WTC11 (cell line): ENCODE measurements at places on chromosomes 7 and 10.

DNA sequence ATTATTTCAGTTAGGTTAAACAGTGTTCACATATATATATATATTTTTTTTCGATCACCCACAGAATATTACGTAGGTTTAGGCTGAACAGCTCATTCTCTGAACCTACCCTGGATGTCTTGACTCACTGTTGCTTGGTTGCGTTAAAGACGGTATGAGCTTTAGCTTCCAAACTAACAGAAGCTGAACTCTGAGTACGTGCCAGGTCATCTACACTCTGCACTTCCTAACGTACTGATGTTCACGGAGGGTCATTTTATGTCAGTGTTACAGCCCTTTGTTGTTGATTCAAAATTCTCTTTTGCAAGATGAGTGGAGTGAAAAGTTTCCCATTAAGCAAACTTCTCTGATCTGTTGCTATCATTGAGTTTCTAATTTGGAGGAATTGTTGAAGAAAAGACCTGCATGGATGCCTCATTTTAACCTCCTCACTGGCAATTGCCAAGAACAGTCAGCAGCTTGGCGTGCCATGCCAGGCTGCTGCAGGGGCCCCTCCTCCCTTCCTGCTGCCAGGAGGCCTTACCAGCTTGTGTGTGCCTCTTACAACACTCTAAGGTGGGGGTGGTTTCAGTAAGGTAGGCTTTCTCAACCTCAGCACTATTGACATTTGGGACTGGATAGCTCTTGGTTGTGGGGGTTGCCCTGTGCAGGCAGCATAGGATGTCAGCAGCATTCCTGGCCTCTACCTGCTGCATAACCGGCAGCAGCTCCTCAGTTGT lies 44.3 kb downstream of the INSYN2A start:
- DNase-seq, result no peak

GRCh38 chr7:25864943-25865751 lies 286.9 kb upstream of the NFE2L3 start:
- DNase-seq, result no peak

DNA sequence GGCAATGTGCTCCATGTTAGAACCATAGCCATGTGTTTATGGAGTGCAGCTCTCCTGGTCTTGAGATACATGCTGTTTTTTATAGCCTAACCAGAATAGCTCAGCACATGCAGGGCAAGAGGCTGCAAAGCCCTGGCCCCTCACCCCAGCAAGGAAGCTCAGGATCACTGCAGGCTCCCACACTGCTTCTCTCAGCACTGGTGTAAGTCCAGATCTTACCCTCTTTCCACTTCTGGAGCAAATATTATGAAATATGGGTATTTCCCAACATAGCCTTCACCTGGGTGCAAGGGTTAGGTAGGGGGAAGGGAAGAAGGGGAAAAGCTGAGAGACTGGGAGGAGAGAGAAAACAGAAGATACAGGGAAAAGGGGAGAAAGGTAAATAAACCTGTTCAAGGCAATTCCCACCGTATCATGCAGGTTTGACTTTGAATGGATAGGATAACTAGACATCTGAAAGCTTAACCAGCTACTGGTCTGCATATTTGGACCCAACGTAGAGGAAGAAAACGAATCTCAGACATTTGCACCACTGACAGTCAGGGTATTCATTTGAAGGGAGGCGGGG lies 19.7 kb downstream of the SKIDA1 start:
- no peak for DNase-seq

DNA sequence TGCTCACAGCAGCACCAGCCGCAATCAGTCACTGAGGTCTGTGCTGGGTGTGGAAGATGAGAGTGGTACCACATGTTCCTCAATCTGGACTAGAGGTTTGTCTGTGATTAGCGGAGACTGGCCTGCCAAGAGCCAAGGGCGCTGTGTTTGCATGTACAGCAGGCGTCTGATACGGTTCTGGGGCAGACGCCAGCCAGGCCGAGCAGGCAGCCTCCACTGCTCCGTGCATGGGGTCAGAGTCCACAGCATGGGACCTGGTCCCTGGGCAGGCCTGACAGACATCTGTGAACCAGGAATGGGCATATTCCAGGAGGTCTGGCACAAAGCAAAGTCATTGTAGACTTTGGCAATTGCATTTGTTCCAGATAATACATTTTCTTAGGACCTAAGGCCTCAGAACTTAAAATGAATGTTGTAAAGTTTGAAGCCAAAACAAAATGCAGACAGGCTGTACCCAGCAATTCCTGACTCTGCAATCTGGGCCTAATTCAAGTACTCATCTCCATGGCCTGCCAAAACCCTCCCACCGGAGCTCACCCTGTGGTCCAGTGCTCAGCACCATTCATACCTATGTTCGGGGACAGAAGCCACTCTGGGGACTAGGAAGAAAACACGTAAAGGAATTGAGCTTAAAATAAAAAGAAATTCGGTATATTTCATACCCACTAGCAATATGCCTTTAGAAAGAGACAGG lies 50.0 kb upstream of the FAM20C start:
- DNase-seq, result no peak

DNA sequence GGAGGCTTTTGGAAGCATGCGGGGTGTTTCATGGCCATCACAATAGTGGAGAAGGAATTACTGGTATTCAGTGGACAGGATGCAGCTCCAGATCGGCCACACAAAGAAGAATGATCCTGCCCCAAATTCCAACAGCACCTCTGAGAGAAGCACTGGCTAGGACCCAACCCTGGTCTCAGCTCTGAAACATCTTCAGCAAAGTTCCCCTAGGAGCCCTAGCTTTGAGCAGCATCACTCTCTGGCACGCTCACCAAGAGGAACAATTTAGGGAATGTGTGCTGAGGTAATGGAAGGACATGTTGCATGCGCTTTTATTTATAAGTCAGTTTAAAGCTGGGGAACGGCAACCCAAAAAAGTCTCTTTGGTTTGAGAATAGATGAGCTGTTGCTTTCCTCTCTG lies 5.5 kb upstream of the OPN1SW start:
- DNase-seq, result no peak

DNA sequence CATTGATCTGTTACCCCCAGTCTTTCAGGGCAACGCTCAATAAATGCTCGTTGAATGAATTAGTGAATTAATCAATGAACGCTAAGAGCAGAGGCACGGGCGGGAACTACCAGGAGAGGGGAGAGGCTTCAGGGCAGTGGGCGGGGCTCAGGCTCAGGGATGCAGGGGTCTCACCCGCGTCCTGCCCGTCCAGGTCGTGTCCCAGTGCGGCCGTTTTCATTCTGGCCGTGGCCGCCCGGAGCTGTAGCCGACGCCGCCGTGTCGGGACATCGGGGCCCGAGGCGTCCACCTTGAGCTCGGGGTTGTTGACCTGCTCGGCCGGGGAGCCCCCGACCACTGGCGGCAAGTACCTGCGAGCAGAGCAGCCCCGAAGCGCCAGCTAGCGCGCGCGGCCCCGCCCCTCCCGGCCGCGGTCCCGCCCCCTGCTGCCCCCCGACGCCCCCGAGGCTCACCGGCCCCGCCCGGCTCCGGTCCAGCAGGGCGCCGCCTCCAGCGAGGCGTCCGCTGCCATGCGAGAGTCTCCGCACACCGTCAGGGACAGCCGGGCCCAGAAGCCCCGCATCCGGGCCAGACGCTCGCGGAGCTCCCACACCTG lies 2.8 kb upstream of the GAL3ST4 start:
- DNase-seq, result peak; percentile 80

DNA sequence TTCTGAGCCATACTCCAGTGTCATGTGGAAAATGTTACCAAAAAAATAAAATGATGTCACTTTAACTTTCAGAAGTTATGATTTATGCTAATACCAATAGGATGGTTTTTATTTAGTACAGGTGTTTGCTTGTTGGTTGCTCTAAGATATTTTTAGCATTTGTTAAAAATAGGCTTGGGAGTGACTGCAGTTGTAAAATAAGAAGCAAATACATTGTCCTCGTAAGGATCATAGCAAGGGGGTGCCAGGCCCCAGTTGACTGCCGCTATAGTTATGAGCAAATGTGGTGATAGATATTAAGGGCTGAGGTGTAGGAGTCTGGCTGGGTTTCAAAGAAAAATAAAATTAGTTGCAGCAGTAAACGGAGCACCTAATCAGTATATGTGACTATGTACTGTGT lies 354.4 kb upstream of the BMPER start:
- no peak for DNase-seq

DNA sequence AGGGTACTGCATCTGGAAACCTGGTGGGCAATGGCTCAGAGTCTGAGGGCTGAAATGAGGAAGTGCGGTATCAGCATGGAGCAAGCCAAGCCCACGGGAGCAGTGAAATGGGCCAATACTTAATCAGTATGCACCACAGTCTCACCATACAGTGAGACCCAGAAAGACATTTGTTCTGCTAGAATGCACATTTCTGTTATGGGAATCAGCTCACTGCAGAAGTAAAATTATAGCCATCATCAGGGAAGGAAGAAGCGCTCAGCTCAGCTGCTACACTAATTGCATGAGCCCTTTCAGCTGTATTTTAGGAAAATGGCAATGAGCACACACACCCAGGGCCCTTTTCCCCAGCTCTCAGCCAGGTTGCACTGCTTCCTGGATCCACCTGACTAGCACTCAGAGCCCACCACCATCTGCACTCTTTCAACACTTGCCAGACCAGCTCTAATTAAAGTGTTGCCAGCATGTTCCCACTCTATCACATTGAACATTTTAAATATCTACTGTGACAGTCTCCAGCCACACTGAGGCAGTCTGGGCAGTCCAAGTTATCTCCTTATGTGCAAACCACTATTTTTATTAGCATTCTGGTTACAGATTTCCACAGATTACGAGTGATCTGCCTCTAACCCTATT lies 44.2 kb upstream of the PIK3AP1 start:
- DNase-seq, result no peak

GRCh38 chr10:70233109-70233938 lies at the start of gene PPA1:
Gene PPA1, minus strand, starts transcription at chr10:70233429. Its CDS starts 102 bp downstream, at chr10:70233327.
- DNase-seq, result peak; percentile 99

GRCh38 chr10:131786756-131787605 lies 113.8 kb upstream of the PPP2R2D start:
- peak; percentile 33 for DNase-seq

DNA sequence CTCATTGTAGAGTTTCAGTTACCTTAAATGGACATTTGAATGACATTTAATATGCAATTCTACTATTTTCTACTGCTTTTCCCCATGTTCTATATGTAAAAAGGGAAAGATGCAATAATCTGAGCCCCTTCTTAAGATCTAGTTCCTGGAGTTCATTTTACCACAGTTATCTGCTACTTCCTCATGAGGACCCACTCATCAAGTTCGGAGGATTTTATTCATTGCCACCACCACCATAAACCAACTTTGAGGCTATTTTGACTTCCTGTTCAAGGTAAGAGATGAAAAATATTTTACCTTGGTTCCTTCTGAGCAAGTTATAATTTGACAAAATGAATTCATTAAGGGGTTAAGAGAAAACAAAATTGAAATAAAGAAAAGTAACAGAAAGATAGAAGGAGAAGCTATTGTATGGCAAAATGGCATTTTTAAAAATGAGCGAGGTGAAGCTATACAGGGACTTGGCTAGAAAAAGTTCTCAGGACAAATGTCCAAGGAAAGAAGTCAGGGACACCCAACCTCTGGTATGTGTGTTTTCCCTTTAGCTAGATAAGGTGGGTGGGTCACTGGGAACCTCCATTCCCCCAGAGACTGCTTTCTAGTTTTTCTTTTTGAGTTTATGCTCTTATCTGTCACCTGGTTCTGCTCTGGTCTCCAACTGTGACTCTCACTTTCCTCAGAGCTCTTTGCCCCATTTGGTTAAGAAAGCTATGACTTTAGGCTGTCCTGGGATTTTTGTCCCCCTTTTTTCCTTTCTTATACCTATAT lies 14.9 kb upstream of the FAM3C start:
- no peak for DNase-seq

GRCh38 chr7:117448655-117449054 lies 21.4 kb upstream of the ASZ1 start:
- no peak for DNase-seq

- DNase-seq, result no peak
These were observed 115.4 kb upstream of the ETV1 start for GRCh38 chr7:14104861-14105260.

GRCh38 chr10:129927351-129928120 lies 36.5 kb downstream of the EBF3 start:
- no peak for DNase-seq

- DNase-seq, result no peak
These were observed 82.5 kb upstream of the GATA3 start for GRCh38 chr10:7971949-7972348.

DNA sequence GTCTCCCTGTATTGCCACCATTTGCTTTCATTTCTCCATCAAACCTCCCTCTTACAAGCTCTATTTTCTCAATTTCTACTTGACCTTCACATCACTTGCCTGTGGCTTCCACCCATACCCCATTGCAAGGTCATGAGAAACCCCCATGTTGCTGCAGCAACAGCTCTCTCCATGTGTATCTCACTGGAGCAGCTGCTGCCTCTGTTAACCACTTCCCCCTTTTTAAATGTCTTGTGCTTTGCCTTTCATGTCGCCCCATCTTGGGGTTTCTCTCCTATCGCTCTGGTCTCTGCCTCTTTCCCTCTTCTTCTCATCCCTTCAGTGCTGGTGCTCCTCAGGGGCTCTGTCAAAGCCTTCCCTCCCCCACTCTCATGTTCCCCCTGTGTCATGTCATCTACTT lies 148.8 kb downstream of the CHN2 start:
- DNase-seq, result no peak

- no peak for DNase-seq
These were observed 198.3 kb downstream of the RPS24 start for GRCh38 chr10:78231939-78232338.

- DNase-seq, result no peak
These were observed 24.4 kb upstream of the KBTBD2 start for GRCh38 chr7:32916006-32916405.

DNA sequence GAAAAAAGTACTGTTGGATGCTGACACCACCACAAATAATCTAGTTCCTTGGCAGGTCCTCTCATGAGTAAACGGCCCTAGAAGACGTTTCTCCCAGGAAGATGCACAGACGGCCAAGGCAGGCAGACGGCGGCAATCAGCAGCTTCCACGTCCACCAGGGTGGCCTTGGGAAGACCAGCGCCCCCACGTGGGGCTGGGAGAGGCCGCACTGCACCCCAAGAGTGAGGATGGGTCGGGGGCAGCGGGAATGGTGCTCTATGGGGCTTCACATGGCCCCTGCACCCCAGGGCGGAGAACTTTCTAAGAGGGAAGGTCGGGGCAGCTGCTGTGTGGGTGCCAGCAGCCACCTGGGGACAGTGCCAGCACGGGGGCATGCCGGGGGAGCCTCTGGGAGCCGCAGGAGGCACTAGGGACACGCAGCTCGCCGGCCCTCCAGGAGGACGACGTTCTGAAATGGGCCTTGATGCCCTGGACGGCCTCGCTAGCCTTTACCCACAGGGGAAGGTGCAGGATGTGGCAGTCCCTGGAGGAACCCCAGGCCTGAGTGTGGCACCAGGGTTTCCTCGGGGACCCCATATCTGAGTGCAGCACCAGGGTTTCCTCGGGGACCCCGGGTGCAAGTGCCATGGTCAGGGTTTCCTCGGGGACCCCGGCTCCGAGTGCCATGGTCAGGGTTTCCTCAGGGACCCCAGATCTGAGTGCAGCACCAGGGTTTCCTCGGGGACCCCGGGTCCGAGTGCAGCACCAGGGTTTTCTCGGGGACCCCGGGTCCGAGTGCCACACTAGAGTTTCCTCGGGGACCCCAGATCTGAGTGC lies 539.9 kb downstream of the DNAJB6 start:
- peak; percentile 31 for DNase-seq
